Hematopoietic multipotent progenitor cell treated with erythropoietin and hydrocortisone succinate and interleukin-3 and kit ligand, for 15 days (in vitro differentiated cells): ENCODE measurements at places on chromosomes 13 and 19.

DNA sequence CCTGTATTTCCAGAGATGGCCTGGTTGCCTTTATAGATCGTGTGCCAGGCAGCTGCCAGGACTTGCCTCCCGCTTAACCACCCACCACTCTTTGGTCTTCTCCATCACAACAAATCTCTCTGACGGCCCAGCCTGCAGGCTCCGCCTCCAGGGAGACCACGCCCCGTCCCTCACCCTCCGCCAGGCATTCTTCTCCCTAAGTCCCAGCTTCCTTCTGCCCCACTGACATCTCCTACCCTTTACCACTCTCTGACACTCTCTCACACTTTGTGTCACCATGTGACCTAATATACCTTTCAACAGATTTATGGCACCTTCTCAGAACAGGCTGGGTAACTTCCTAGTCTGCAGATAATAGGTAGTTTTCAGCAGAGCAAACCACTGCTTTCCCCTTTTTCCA lies 95.1 kb downstream of the CAB39L start:
- no peak for DNase-seq

DNA sequence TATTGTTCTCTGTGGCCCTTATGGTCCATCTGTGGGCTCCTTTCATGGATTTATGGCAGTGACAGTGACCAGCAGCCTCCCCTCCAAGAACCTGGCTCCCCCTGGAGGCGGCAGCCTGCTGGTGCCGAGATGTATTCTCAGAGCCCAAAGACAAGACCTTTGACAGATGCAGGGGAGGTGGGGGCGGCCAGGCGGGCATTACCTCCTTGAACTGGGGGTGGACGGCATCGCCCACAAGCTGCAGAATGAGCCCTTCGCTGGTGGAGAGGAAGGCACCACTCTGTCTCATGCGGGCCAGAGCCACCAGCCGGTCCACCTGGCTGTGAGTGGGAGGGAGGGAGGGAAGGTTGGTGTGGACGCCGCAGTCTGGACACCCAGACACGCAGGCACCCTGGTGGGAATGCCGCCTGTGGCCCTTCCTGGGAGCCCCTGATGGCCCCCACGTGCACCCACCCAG lies 6.6 kb downstream of the ISOC2 start:
- peak; percentile 70 for DNase-seq

GRCh38 chr13:66071029-66071428 lies 1159.1 kb downstream of the PCDH9 start:
- no peak for DNase-seq

DNA sequence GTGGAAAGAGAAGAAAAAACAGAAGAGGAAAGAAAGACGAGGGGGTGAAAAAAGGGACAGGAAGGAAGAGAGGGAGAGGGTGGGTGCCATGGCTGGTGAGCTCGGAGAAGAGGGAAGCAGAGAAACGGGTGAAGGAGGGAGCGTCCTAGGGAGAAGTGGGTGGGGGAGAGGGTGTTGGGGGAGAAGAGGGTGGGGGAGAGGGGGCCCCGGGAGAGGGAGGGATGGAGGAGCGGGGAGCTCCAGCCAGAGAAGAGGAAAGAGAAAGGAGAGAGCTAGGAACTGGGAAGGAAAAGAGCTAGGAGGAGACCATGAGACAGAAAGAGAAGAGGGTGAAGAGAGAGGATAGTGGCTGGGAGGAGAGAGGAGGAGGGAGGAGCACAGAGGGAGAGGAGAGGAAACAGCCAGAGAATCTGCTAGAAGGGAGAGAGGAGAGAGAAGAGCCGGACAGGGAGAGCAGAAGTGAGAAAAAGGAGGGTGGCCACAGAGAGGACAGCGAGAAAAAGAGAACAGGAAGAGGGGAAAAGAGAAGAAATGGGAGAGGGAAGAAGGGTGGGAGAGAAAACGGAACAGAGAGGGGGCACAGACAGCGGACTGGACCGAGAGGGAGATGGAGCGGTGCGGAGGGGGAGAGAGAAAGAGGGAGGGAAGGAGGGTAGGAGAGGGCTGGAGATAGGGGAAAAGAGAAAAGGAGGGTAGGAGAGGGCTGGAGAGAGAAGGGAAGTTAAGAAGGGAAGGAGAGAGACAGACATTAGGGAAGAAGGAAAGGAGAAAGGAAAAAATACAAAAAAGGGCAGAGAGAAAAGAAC lies 11.9 kb upstream of the GARIN5A start:
- no peak for DNase-seq

- no peak for DNase-seq
Observed at GRCh38 chr13:97786510-97786909, 167.0 kb upstream of the IPO5 start.

GRCh38 chr13:44908266-44908665 lies 81.0 kb downstream of the NUFIP1 start:
- no peak for DNase-seq

DNA sequence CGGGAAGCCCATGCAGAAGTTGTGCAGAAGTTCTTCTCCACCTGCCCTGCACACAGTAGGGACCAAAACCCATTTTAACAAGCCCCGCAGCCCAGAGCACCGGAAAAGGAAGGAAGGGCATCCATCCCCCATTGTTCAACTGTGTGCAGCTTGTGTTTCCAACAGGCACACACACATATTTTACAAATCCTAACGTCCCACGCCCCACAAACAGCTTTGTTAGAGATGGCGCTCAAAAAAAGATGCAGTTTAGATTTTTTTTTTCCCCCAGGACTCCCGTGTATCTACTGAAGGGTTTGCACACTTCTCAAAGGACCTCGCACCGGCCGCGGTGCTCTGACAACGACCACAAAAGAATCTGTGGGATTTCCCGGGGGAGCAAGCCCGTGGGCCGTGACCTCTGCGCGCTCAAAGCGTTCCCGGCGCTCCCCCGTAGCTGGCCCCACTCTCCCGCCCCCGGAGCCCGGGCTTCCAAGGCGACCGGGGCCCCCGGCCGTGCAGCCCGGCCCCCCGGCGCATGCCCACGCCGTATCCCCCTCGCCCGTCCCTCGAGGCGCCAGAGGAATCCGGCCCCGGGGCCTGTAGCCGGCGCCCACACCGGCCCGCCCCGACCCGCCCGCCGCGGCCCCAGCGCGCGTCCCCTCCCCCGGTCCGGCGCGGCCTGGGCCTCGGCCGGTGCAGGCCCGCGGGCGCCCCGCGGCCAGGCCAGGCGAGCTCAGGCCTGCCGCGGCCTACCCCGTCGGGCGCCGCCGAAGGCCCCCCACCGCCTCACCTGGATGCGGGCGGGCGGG lies 523 bp downstream of the ELAVL1 start:
- DNase-seq: no peak

- no peak for DNase-seq
Observed at GRCh38 chr19:6087074-6087571, 23.2 kb downstream of the RFX2 start.

- DNase-seq: no peak
Observed at GRCh38 chr19:58304255-58304654, 922 bp upstream of the ERVK3-1 start.

DNA sequence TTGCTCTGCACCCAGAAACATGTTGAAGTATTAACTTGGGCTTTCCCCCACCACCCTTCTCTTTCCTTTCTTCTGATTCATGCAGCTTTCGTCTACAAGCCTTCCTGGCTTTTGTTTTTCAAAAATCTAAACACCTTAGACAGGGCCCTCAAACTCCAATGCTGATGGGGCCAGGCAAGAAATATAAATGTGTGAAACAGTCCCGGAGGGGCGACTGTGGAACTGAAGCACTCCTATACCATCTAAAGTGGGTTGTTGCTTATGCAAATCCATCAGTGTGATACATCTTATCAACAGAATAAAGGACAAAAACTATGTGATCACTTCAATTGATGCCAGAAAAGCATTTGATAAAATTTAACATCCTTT lies 6.1 kb downstream of the FCGBP start:
- no peak for DNase-seq

- DNase-seq: peak; percentile 34
Observed at GRCh38 chr13:27168906-27169657, 2.5 kb downstream of the USP12 start.

GRCh38 chr19:19749117-19749907 lies 16.4 kb upstream of the ZNF14 start:
- no peak for DNase-seq

DNA sequence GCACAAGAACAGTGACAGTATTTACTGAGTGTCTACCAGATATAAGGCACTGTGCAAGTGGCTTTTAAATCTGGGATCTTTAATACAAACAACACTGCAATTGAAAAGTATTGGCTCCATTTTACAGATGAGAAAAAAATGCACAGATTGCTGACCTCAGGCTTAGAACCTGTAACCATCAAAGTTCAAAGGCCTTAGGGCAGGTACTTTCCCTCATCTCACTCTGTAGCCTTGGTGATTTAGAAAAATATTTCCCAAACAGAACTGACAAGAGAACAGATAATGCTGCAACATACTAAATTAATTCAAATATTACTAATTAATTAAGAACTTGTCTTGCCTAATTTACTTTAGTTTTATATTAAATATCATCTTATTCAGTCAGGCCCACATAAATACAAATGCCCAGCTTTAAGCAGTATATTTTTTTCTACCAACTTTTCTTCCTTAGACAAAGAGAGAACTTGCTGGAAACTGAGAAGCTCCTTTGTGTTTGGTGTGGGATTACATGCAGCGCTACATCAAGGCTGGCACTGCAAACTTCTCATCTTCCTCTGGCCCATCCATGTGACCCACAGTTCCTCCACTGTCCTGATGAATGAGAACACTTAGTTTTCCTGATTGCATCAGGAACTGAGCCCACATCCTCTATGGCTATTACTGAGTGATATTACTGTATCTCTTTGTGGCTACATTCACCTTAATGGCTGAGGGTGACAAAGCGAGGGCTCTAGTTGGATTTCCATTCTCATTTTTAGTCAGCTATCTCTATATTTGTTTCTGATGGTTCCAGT lies 302.1 kb downstream of the ENOX1 start:
- no peak for DNase-seq

DNA sequence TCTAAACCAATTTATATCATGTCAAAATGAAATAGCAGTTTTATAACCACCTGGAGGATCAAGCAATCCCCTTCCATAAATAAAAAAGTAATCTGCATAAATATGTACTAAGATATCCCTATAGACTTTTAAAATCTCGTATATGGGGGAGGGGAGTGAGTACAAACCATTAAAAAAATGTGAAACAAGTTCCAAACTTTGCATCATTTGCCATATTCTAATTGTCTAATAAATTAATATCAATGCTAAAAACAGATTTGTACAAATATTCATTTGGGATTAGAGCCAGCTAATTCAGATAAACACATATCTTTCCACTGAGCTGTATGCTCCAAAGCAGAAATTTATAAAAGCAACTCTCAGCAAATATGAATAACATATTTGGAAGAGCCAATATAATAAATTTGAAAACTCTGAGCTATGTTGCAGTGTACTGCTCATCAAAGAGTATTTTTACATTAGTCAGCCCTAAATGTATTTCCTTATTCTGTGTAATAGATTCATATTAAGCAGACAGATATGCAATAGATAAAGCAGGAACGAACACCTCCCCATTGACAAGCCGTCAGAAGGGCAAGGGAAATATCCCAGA lies 970.2 kb downstream of the EFNB2 start:
- no peak for DNase-seq

GRCh38 chr13:107721125-107721869 lies 494.0 kb downstream of the LIG4 start:
- no peak for DNase-seq

DNA sequence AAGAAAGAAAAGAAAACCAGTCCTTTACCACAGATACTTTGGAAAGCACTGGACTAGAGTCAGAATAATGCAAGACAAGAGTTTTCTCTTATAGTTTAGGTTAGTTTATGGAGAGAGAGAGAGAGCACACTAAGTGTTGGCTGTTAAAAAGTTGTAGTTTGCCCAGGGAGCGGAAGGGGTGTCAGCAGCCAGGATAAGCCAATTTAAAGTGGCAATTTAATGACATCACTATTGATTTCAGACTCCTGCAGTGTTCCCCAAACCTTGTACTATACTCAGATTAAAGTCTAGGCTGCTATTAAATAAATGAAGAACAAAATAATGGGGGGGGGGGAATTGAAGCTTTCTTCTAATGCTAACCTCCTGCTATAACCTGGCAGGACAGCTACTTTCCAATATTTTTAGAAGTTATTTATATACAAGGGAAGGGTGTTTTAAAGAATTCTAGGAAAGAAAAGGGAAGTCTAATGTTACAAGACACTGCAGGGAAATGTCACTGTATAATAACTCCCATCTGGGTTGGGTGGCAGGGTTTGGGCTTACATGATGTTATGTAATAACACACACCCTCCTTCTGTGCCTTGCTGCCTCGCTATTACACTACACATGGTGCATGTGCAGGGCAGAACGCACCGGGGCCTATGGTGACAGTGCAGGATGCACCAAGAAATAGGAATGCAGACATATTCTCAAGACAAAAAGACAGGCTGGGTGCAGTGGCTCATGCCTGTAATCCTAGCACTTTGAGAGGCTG lies 19.9 kb downstream of the TPT1 start:
- DNase-seq: no peak

DNA sequence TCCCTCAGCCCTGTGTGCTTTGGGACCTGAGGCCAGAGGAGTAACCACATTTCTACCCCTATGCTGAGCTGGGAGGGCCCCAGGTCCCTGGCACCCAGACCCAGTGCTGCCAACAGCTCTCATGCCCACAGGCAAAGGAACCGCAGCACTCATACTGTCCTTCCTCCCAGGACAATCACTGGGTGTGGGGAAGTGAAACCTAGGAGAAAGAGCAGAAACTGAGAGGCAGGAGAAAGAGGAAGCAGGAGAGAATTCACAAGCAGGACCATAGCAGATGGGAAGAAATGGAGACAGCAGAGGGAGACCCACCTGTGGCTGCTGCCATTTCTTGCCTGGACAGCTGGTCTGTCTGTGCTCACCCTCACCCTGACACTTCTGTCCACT lies 18.9 kb downstream of the CCDC97 start:
- no peak for DNase-seq

- no peak for DNase-seq
Observed at GRCh38 chr13:20400774-20401173, 124.9 kb downstream of the CRYL1 start.

DNA sequence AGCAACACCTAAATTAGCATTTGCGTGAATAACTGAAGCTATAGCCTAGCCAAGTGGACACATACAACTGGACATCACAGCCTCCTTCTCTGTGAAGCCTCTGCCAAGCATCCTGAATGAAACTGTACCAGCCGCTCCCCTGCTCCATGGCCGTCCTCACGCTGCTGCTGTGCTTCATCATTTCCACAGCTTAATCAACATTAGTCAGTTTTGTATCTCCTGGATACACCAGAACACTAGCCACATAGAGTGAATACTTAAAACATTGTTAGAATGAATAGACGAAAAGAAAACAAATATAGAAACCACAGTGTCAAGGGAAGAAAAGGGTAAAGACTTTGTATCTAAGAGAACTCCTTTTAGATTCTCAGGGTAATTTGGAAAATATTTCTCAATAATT lies 1526.9 kb downstream of the EFNB2 start:
- DNase-seq: no peak

- DNase-seq: no peak
Observed at GRCh38 chr19:33290956-33291622, 11.2 kb downstream of the CEBPA start.

DNA sequence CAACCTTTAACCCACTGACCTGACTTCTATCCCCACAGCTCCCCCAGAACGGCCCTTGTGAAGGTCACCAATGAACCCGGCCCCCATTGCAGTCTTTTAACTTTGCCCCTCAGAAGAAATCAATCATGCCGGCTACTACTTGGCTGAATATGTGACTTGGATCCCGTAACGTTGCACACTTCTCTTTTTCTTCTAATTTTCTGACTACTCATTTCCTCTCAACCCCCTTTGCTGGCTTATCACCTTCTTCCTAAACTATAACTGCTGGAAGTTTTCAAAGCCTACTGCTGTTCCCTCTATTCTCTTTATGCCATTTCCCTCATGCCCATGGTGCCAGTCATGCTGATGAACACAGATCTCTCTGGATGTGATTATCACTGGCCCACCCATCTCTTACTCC lies 367.6 kb downstream of the DNAJC15 start:
- no peak for DNase-seq
